ENCODE measurements at places on chromosomes 2 and 18. TPM values are rescaled to one million over a fixed set of nuclear protein-coding genes. Genes with fewer than 3 reads are reported as not detected.

GRCh38 chr2:44582363-44583008 is 220.7 kb downstream of the CAMKMT start:
- ATAC-seq = no peak

- ATAC-seq = no peak
Measured at GRCh38 chr2:180698668-180699067, 281.7 kb upstream of the UBE2E3 start.

- ATAC-seq = no peak
Measured at GRCh38 chr18:26432651-26433424, 115.5 kb downstream of the KCTD1 start.

- no peak for ATAC-seq
Measured at GRCh38 chr2:69164061-69164778, 151.2 kb downstream of the ANTXR1 start.

DNA sequence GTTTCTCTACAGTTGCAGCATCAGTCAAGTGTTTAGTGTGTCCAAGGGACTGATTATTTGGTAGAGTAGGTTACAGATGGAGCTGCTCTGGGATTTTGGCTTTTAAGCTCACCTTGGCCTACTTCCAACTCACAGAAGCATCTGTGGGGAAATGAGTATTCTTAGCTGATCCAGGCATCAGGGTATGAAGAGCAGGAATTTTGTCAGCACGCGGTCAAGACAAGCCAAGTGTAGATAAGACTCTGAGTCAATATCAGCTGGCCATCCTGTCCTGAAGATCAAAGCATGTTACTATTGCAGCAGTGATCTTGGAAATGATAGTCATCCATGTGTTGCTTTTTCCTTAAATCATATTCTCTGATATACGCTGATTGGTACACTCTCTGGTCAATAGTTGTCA is 24.4 kb downstream of the SERPINB4 start:
- no peak for ATAC-seq

VWA3B gene
- not detected for total RNA-seq
